ENCODE measurements at places on chromosomes 16 and 17. TPM values are rescaled to one million over a fixed set of nuclear protein-coding genes. Genes with fewer than 3 reads are reported as not detected.

Gene KCNG4
- total RNA-seq, result not detected

Gene KCNH4
- total RNA-seq, result 0.37 TPM

Gene SULT1A1
- 8.9 TPM for total RNA-seq

Gene METTL22
- total RNA-seq, result 39.8 TPM

Gene CD7
- 0.37 TPM for total RNA-seq
